Memory B cell (primary cell): ENCODE measurements at places on chromosomes 6 and 20.

GRCh38 chr6:53794137-53794719 is 577 bp upstream of the LRRC1 start:
- DNase-seq, result no peak

GRCh38 chr6:148523048-148523447 is 180.4 kb downstream of the SASH1 start:
- DNase-seq, result no peak

GRCh38 chr6:160329188-160329587 is 19.0 kb upstream of the SLC22A3 start:
- DNase-seq, result no peak

- DNase-seq, result no peak
These were observed 53.7 kb downstream of the BMP7 start for GRCh38 chr20:57212534-57213276.

- no peak for DNase-seq
These were observed 124.7 kb downstream of the CD24 start for GRCh38 chr6:106849676-106850332.

DNA sequence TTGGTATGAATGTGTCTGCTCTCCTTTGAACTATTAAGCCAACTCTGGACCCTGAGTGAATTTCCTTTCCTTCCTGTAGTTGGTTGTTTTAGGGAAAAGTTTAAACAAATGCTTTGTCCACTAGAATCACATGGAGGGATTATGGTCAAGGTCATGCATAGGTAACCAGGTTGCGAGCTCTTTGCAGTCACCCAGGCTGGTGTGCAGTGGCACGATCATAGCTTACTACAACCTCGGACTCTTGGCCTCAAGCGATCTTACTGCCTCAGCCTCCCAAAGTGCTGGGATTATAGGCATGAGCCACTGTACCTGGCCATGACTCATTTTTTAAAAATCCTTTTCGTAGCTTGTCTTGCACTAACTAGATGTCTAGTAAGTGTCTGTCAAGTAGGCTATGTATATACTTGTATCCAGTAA is 88.0 kb upstream of the SOX4 start:
- DNase-seq, result no peak
